ENCODE measurements at places on chromosomes 16 and 17. TPM values are rescaled to one million over a fixed set of nuclear protein-coding genes. Genes with fewer than 3 reads are reported as not detected.
A peak's percentile ranks its signal among the peaks of the same experiment; 100 is the strongest.

- DNase-seq = no peak
Measured at GRCh38 chr17:82840431-82840831, 609 bp upstream of the ZNF750 start.

DNA sequence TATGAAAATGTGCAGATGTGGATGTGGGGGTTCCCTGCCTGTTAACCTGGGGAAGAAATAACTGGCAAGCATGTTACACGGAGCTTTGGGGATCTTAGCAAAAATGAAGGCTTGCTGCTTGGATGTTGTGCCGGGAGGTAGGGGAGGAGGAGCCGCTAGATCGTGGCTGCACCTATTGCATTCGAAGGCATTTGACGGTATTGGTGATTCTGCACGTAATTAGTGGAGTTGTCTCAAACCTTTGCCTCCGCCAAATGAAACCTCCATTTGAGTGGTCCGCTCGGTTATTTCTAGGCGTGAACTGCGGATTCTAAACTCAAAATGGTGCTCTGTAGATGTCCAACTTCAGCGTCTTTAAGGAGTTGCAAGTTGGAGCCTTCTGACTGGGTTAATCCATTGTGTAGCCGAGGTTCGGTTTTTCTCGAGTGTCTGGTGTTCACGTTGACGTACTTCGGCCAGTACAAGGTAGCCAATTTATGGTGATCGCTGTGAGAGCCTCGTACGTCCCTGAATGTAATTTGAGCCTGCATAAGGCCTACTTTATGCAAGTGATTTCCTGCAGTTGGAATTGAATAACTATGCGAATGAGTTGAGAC lies 1.5 kb downstream of the TNRC6C start:
- DNase-seq = peak; percentile 55

GRCh38 chr17:20156196-20157000 lies 147.2 kb downstream of the SPECC1 start:
- peak; percentile 76 for DNase-seq

GRCh38 chr16:24837969-24838368 lies 7.8 kb upstream of the SLC5A11 start:
- DNase-seq = no peak

Gene FBXW10B
- polyA plus RNA-seq = 1.7 TPM

- DNase-seq = no peak
Measured at GRCh38 chr17:65181237-65182061, 44.3 kb downstream of the RGS9 start.

DNA sequence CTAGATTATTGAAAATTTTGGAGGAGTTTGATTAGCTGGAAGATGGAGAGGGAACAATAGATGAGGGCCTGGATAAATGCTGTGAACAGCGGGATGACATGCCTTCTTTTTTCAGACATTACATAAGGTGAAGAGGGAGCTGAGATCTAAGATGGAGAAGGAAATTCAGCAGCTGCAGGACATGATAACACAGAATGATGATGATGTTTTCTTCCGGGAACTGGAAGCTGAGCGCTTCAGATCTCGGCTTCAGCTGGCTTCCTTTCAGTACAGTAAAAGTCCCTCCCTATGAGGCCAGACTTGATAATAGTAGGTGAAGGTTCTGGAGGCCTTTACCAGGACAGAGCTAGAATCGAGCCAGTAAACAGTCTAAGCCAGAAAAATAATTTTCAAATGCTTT lies 30.7 kb downstream of the CEP95 start:
- no peak for DNase-seq

Gene ITGB4
- polyA plus RNA-seq = 3.6 TPM

GRCh38 chr16:83296505-83296904 lies 511.3 kb upstream of the HSBP1 start:
- no peak for DNase-seq

Gene HOXB1
- not detected for polyA plus RNA-seq

Gene PRSS33
- polyA plus RNA-seq = not detected

GRCh38 chr16:53417976-53418375 lies 16.3 kb upstream of the RBL2 start:
- DNase-seq = no peak
